Fibroblast of pulmonary artery (primary cell): ENCODE measurements at places on chromosomes 11 and 22.

GRCh38 chr11:45658292-45658991 lies 7.0 kb downstream of the CHST1 start:
- DNase-seq = peak; percentile 79

DNA sequence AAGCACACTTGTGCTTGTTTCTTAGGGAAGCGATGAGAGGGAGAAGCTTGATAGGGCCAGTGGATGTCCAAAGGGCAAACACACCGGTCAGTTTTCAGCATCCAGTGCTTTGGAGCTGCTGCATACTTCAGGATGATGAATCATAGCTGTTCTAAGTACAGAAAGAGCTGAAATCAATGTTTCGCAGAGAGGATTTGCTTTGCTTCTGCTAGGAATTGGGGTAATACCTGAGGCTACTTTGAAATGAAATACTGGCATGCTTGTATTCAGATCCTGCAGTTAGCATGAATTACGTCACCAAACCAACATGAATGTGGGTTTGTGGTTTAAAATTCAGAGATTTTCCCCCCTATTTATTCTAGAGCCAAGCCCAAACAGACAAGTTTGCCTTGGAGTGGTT lies 41.7 kb upstream of the SC5D start:
- no peak for DNase-seq

- no peak for DNase-seq
Observed at GRCh38 chr22:26656891-26657851, at the start of gene MIAT. TSS of gene MIAT (plus strand) at chr22:26657588.

DNA sequence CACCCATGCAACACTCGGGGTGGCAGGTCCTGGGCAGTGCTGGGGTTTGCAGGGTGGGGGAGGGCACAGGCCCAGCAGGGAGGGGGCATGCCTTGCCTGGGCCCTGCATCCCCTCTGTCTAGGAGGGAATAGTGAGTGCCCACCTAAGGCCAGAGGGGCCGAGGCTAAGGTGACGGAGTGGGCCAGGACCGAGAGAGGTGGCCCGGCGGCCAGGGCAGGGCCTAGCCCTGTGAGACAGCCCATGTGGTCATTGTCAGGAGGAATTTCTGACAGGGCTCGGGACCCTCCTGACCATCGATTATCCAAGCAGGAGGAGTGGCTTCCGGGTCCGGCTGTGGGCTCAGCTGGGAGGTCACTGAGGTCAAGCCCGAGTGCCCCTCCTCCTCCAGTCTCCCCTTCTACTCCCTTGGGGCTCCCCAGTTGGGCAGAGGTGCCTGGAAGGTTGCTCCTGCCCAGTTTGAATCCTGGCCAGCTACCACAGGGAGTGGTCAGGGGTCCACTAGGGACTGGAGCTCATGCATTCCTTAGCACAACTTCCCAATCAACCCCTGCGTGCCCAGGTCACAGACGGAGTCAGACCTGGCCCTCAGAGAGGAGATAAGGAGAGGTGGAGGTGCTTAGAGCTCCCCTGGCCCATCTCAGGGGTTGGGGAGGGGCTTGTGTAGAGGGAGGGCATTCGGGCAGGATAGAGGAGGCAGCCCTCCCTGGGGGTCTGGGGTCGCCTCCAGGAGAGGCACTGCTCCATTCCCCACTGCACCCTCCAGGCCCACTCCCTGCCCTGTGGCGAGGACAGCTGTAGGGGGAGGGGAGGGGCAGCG lies 14.7 kb downstream of the GP1BB start:
- no peak for DNase-seq

DNA sequence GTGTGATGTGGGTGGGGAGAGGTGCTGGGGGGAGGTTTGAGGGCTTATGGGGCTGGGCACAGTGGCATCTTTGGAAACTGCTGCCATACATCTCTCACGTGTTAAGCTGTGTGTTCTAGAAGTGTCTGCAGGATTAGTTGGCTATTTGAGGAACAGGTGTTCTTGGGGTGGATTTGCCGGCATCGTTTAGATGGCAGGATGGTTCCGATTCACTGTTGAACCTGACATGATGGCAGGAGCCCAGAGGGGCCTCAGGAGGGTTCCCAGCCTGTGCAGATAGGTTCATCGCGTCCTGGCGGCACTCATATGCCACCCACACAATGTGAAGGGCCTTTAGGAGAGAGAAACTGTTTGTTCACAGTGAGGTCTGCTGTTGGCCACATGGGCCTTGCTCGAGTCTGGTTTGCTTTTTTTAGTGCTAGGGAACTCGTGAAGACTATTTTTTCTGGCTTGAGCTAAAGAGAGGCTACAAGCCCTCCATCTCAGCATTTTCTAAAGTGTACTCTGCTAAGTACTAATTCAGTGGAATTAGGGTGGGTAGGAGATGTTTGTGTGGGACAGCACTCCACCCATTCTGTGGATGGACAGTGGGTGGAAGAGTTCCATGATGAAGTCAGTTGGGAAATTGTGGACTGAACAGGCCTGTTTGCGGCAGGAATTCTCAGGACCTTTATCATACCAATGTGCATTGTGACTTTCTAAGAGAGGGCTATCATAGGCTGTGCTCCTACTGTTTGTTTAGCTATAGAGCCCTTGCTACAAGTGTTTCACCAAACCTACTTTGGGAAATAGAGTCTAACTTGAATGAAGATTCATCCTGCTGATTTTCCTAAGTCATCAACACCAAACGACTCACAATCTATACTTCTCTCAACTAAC lies 55.4 kb upstream of the PLET1 start:
- no peak for DNase-seq

GRCh38 chr22:30712094-30712493 lies 17.4 kb downstream of the OSBP2 start:
- no peak for DNase-seq

DNA sequence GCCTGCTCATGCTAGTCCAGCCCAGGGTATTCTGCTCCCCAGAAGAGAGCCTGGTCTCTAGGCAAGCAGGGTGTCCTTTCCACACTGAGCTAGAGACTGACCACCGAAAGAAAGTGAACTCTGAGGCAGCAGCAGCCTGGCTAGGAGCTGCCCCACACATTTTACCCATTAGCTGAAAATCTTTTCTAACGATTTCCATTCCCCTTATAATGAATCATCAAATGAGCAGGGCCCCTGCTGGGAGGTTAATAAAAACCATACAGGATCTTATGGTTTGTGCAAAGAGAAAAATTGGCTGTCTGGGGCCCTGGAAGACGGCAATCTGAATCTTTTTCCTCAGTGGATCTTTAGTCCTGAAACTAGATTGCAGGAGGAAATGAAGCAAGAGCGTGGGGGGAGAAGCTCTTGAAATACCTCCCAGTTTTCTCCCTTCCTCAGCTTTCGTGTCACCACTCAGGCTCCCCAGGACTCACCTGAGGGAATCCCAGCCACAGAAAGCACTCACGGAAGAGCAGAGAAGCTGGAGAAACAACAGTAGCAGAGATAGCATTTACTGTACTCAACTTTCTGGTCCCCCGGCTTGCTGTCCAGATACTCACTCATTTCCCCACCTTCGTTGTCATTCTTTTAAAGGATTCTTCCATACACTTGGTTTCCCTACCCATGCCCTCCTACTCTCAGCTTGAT lies 74.7 kb upstream of the CD44 start:
- no peak for DNase-seq

GRCh38 chr11:128201009-128201408 lies 386.3 kb downstream of the ETS1 start:
- no peak for DNase-seq

GRCh38 chr11:111975076-111975806 lies 38.1 kb downstream of the DIXDC1 start:
- DNase-seq = no peak

DNA sequence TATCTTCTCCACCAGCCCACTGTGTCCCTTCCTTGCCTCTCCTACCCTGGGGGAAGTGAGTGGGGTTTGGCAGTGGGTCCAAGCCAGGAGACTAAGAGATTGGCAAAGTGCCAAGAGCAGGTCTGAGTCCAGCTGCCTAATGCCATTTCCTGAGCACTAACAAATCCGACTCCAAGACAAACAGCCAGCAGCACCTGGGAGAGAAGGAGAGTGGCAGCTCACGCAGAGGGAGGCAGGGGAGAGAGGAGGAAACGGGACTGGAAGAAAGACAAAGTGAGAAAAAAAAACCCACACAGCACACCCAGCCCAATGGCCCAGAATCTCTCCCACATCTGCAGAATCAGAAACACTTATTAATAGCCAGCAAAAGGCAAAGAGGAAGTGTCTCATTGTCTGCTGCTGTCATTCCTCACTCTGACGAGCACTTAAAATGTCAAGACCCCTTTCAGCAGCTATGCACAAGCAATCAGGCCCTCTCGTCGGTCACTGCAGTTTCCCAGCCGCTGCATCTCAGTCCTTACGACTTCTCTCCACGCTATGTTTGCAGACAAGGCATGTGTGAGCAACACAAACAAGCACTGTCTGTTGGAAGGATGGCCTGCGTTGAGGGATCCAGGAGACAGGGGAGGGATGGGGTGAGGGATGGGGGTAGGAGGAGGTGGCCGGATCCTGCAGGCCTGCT lies 558.4 kb upstream of the CADM1 start:
- DNase-seq = no peak

- no peak for DNase-seq
Observed at GRCh38 chr22:22704156-22704946, 59.9 kb downstream of the GGTLC2 start.

GRCh38 chr22:46746620-46747019 lies 8.6 kb upstream of the CERK start:
- DNase-seq = no peak

- peak; percentile 33 for DNase-seq
Observed at GRCh38 chr11:60985991-60986915, 14.8 kb downstream of the CD6 start.

GRCh38 chr22:26330971-26331625 lies 98.0 kb upstream of the ASPHD2 start:
- DNase-seq = peak; percentile 50

DNA sequence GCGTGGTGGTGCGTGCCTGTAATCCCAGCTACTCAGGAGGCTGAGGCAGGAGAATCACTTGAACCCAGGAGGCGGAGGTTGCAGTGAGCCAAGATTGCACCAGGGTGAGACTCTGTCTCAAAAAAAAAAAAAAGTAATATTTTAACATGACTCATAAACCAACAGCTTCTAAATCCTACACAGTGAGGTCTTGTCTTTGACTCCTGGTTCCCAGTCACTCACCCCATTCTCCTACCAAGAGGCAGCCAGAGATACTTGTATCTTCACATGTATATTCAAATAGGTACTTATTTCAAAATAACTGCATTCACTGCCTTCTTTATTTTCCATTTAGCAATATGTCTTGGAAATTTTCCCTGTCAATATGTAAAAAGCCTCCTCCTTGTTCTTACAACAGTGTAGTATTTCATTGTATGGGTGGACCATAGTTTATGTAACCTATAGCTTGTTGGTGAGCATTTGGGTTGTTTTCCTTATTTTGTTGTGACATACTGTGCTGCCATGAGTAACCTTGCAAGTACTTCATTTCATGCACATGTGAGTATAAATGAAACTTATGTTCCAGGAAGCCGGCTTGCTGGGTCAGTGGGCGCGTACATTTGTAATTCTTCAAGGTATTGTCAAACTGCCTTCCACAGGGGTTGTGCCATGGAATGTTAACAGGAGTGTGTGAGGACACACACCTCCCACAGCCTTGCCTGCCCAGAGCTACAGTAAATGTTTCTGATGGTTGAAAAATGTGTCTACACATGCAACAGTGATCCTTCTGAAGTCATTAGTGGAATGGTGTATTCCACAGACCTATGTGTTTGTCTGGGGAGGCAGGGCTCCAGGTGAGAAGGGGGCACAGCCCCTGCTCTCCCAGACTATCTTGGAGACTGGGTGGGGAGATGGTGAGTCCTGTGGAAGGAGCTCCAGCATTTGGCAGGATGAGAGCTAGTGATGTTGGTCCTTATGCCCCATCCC lies 47.9 kb downstream of the OSBP2 start:
- DNase-seq = no peak

- peak; percentile 86 for DNase-seq
Observed at GRCh38 chr11:124800226-124800929, at the start of gene MSANTD2. TSS of gene MSANTD2 (minus strand) at chr11:124800406. CDS start at chr11:124800380, 26 bp downstream.

DNA sequence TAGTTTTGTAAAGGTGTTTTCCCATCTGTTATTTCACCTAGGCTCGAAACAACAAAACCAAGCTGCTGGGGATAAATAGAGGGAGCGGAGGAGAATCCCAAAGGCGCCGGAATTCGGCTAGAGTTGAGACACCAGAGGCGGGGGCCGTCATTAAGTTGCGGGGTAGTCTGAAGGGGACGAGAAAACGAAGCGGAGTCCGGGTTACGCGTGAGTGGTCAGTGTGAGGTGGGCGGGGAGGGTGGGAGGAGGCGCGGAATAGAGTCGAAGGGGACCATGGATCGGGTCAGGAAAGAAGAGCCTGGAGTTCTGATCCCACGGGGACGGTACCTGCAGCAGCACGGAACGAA lies 361 bp downstream of the SRPRA start:
- DNase-seq = no peak

GRCh38 chr11:125441648-125442410 lies 54.2 kb downstream of the FEZ1 start:
- peak; percentile 13 for DNase-seq

DNA sequence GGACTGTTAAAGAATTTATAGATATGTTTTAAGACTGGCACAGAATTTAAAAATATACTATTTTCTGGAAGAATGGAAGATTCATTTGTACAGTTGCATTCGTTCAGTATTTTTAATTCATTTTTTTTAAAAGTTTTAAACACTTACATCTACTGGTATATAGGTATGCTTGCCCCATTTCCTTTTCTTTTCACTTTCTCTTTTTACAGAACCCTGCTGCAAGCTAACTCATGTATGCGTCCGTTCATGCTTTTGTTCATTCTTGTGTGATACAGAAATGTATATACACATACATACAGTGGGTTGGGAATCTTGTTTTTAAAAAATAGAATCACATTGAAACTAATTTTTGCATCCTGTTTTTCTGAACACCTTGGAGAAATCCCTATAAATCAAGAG lies 31.0 kb downstream of the PACS1 start:
- DNase-seq = no peak

DNA sequence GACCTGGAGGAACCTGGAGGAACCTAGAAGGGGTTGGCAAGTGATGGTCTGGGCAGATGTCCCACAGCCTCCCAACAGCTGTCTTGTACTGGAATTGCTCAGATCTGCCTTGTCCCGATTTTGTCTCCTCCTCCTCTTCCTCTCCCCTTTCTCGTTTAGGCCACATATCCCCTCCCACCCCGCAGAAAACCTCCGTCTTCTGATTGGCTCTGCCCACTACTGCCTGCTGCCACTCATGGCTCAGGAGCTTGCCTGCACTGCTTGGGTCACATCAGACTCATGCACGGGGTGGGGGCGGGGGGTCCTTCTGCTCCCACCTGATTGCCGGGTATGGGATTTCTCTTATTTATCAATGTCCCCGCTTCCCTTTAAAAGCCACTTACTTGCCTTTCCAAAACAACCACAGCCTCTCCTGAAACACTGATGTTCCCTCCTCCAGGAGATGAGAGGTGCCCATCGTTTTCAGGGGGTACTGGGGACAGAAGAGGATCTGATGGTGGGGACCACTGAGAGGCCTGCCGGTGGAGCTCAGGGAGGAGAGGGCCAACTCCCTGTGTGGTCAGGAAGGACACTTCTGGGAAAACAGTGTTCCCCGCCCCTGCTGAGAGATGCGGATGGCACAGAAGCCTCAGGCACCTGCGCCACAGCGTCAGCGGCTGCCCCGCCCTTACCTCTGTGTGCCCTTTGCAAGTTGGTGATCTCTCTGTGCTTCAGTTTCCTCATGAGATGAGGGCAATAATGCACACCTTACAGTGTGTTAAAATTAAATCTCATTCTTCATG lies 14.7 kb downstream of the TOM1 start:
- no peak for DNase-seq
